NCI-H2029 (cell line): ENCODE measurements at places on chromosomes 6 and 20.

- DNase-seq, result no peak
These were observed 359.5 kb upstream of the SPTLC3 start for GRCh38 chr20:12649234-12649633.

GRCh38 chr6:88165844-88166492 lies at the start of gene CNR1:
Gene CNR1 (minus strand): TSS chr6:88166347. CDS start chr6:88145274, 21,073 bp downstream.
- peak; percentile 35 for DNase-seq

- DNase-seq, result no peak
These were observed 13.3 kb upstream of the THBS2 start for GRCh38 chr6:169266746-169267591.

GRCh38 chr6:132131351-132131750 lies 180.2 kb upstream of the CCN2 start:
- no peak for DNase-seq

DNA sequence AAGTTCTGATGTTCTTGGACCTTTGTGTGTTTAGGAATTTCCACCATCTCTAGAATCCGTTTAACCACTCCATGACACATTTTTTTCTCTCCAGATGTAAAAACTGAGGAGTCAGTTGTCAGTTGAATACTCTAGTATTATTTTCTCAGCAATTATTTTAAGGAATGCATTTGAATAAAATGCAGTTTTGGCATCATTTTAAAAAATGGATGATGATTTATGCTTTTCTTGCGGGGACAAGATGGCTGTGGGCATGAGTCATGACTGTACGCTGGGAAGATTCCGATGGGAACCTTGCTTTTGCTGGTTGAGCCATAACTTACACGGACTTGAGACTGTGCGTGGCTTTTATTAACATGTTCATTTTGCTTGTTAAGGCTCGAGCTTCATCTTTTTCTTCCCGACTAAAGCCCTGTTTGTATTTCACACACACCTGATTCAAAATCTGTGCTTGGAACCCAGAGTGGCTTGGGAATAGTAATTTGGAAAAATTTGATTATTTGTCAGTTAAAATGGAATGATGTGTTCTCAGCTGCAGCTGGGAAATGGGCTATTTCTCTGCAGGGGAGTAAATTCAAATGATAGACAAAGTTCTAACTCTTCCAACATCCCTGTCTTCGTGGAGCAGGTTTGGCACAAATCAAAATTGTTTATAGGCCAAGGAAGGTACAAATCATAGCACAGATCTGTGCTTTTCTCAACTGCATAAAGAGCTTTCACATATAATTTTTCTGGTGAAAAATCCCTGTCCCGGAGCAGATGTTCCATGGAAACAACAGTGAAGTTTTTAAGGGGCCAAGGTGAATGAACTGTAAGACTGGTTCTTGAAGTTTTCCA lies 470.5 kb upstream of the JAG1 start:
- DNase-seq, result no peak

- DNase-seq, result no peak
These were observed 87.1 kb downstream of the COL19A1 start for GRCh38 chr6:69953491-69953890.

DNA sequence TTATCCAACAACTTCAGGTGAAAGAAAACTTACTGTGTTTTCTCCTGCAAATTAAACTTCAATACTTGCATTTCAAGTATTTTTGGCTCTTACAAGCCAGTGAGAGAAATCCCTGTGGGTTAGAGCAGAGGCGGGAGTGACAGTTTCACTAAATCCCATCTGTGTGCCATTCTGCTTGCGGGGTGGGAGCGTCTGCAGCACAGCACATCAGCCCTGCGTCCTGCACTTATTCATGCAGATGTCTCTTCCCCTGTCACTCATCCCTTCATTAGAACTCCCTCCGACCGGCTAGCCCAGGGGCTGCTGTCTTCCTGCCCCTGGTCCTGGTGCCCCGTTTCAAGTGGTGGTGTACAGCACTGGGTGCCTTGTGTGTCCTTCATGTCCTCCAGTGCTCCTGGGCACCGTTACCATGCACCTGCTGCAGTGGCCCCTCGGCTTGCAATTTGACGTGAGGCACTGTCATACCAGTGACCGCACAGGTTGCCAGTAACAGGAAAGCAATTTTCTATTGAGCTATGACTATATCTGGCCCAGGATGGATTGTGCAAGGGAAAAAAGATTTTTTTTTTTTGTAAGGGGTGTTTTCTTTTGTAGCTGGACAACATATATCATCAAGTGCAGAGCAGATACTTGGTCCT lies 59.4 kb downstream of the INSM1 start:
- no peak for DNase-seq

DNA sequence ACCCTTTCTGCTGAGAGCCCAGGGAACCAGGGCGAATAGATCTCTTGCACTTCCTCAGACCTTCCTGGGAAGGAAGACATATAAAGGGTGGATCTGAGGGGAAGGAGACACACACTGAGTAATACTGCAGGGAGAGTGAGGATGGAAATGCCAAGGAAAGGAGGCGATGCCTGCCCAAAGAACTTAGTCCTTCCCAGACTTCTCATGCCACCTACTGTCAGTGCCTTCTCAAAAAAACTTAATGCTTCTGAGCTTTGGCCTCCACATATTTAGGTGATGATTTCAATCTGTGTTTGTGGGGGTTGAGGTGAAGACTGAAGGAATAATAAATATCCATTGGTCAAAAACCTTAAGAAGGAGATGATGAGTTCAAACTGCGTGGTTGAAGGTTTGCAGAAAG lies 9.7 kb downstream of the BTN3A1 start:
- no peak for DNase-seq

DNA sequence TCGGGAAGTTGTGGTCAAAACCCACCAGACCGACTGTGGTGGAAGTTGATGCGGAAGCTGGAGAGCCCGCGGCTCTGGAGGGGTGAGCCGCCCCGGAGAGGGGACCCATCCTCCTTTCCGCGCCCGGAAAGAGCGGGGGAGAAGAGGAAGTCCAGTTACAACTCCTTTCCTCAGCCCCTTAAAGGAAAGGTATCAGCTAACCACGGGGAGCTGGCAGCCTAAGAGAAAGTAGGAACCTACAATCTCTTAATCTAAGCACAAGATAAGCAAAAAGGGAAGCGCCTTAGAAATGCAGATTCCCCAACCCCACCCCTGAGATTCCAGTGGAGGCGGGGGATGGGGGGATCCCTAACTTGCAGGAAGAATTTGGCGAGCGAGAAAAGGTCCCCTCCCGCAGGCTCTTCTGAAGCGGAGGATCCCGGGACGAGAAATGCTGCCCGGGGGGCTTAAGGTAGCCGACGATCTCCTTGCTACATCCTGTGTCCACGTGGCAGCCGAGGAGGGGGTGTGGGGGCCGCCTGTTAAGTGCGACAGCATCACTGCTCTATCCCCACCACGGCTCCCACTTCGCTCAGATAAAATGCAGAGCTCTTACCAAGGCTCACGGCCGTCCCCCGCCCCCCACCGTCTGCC lies 87.5 kb downstream of the ZFP64 start:
- DNase-seq, result no peak

- no peak for DNase-seq
These were observed 463 bp upstream of the HLA-DMB start for GRCh38 chr6:32941214-32941768.

- no peak for DNase-seq
These were observed 252.7 kb downstream of the FOXC1 start for GRCh38 chr6:1862411-1862810.

DNA sequence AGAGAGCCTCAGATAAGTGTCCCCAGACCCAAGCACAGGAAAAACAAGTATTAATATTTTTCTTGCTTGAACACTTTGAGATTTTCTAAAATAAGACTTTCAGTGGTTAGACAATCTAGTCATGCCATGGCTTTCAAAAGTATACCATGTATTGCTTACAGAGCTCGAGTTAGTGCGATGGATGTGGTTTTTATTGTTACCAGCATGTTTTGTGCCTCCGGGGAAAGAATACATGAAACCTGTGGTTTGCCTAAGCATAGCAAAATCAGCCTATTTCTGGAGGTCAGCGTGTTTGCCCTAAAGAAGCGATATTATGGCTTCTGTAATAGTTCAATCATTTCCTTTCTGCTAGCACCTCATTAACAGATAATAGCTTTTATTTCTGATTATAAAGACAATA lies 21.6 kb downstream of the RIN2 start:
- no peak for DNase-seq

DNA sequence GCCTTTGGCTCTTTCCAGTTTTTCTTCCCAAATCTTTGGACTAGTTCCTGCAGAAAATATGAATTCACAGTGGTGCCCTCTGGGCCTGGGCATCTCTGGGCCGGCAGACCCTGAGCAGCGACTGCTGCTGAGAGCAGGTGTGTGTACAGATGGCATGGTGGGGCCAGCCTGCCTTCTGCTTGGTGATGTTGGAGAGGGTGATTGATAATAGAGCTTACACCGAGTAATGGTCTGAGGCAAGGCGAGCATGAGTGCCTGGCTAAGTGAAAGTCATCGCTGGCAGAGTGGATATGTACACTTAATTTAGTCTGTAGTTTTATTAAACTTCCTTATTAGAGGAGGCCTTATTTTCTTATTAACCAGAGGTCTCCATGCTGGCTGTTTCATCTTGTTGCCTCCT lies 156.9 kb downstream of the CDKAL1 start:
- DNase-seq, result peak; percentile 78

- no peak for DNase-seq
These were observed 12.1 kb upstream of the RAB5IF start for GRCh38 chr20:36593347-36593929.

DNA sequence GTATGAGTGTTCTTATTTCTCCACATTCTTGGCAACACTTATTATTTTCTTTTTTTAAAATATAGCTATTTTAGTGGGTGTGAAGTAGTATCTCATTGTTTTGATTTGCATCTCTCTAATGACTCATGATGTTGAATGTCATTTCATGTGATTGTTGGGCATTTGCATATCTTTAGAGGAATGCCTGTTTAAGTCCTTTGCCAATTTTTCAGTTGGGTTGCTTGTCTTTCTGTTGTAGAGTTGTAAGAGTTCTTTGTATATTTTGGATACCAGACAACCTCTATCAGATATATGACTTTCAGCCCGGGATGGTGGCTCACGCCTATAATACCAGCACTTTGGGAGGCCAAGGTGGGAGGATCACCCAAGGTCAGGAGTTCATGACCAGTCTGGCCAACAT lies 5.1 kb upstream of the POPDC3 start:
- no peak for DNase-seq

DNA sequence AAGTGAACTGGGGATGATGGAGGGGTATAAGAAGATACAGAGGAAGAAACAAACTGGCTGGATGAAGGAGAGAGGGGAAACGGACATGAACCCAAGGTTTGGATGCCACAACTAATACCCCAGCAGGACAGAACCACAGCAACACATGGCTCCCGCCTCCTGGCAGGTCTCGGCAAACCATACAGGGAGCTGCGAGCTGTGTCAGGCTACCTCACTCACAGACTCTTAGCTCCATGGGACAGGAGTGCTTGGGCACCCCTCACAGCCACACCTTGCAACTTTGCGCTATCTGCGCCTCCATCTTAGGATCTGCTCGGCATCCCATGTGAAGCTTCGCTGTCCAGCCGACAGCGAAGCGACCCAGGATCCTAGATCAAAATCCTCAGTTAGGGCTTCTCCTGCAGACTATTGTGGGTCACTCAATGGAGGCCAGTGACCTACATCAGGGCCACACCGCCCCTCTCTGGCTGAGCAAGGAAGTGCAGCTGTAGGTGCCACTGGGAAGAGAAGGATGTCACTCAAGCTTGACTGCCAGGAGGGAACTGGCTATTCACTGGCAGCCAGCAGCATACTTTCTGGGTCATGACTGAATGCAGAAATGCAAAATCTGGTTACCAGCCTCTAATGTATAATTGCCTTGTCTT lies 174.4 kb upstream of the RIN2 start:
- peak; percentile 39 for DNase-seq

DNA sequence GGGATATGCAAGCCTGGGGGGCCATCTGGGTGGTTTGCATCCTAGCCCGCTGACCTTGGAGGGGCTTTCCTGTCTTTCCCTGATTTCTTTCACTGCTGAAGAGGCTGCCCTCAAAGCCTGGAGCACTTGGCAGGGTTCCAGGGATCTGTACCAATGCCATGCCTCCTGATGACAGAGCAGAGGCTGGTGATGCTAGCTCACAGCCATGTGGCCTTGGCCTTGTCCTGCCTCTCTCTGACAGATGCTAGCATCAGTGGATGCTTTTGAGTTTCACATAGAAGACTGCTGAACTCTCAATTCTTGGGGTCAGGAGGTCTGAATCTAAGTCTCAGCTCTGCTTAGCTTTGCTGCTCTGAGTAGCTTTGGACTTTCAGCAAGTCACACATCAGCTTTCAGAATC lies 21.9 kb upstream of the RREB1 start:
- peak; percentile 79 for DNase-seq

- no peak for DNase-seq
These were observed 260.0 kb downstream of the TMEM242 start for GRCh38 chr6:157063176-157063905.

DNA sequence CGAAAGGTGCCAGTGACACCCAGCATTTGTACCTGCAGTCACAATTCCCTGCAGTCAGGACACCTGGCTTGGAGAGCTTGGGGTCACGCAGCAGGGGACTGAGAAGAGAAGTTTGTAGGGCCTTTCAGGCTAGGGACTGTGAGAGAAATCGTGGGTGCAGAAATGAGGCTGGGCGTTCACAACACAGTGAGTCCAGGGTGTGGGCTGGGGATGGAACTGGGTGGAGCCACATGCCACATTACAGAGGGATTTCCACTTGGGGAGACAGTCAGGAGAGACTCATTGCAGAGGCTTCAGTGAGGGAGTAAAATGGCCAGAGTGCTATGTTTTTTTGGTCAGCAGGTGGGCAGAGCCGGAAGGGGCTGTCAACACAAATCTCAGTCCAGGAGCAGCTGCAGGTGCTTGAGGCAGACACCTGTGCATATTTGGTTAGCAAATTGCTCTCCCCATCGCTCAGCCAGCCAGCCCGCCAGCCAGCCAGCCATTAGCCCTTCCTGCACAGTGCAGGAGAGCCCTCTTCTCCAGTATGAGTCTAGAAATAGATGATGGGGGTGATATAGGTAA lies 7.4 kb downstream of the ITPR3 start:
- peak; percentile 75 for DNase-seq

GRCh38 chr6:167541544-167541943 lies 216.7 kb downstream of the TTLL2 start:
- no peak for DNase-seq

DNA sequence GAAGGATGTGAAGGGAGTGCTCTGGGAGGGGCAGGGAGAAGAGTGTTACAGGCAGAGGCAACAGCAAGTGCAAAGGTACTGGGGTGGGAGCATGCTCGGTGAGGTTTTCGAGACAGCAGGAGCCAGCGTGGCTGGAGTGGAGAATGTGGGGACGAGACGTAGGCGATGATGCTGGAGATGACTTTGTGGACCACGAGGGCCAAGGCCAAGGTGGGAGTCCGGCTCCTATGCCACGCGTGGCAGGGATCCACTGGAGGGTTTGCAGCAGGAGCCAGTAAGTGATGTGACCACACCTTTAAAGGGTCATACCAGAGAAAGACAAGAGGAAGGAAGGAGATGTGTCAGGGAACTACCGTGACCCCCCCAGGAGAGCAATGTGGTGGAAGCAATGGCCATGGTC lies 7.3 kb downstream of the PTGIS start:
- no peak for DNase-seq
